Amniotic stem cell (primary cell): ENCODE measurements at places on chromosomes 1 and 21.

DNA sequence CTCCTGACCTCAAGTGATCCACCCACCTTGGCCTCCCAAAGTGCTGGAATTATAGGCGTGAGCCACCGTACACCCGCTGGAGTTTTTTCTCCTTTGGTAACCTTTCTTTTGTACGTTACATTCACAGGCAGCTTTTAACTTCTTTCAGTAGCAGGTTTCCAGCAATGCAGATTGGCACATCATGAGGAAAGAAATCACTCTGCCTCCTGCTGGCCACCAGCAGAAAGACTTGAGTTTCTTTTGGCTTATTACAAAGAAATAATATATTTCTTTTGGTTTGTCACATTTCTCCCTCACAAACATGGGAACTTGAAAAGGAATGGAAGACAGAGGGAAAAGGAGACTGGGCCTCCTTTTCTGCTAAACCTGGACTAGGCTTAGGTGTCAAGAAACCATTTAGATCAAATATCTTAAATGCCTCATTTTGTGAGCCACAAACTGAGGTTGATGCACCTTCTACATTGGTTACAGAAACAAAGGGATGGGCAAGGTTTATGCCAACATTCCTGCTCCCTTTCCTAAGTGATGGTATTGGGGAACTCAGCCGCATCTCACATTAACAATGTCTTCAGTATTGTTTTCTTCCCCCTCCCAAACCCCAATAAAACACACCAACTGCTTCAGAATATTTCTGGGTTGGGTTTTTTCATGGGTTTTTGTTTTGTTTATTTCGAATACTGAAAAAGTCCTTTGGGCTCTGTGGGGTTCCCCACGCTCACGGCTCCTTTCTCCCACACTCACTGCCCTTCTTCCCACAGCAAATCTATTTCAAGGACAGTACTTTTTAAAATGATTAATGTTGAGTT, 7.7 kb downstream of the ENSA start:
- DNase-seq = peak; percentile 32

- DNase-seq = no peak
Observed at GRCh38 chr1:40391688-40392145, 18.2 kb downstream of the SMAP2 start.

DNA sequence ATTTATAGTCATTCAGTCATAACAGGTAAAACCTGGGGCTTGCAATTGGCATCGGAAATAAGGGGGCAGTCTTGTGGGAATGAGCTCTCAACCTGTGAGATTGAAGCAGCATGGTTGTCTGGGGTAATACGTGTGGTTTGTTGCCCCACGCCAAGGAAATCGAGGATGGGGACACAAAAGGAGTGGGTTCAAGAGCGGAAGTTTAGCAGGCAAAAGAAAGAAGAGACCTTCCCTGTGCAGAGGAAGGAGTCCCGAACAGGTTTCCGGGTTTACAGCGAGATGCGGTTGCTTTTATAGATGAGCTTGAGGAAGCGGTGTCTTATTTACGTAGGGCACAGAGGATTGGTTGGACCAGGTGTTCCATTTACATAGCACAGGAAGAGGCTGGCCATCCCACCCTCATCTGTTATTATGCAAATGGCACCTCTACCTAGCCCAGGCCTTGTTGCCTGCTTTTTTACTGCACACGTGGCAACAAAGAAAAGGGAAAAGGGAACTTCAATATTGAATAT, 37.3 kb downstream of the IFNAR1 start:
- no peak for DNase-seq

- DNase-seq = no peak
Observed at GRCh38 chr1:209106861-209107260, 476.7 kb upstream of the CAMK1G start.

- DNase-seq = no peak
Observed at GRCh38 chr21:35953597-35953996, 106.7 kb downstream of the SETD4 start.

DNA sequence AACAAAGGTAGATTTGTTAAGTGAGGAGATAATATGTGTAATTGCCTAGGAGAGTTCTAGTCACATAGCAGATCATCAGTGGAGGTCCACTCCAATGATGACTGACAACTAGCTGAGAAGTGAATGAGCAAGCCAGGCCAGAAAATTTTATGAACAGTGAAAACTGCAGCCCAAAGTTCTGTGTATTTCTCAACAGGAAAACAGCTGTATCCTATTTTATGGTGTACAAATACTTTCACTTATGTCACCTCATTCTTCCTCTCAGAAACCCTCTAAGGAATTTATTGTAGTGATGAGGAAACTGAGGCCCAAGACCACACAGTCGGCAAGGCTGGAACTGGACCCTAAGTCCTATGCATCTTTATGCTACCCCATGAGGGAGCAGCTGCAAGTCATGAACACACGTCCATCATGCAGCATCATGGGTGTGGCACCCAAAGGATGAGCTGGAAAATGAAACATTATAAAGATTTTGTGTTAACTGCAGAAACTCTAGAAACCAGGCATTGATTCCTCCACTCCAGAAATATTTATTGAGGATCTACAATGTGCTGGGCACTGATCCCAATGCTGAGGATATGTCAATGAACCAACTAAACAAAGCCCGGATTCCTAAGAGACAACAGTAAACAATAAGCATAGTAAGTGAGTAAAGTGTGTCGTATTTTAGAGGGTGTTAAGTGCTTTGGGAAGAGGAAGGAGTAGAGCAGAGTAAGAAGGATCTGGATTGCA, 99.5 kb upstream of the DUSP10 start:
- no peak for DNase-seq

- DNase-seq = no peak
Observed at GRCh38 chr1:213057264-213058059, 6.4 kb downstream of the RPS6KC1 start.

DNA sequence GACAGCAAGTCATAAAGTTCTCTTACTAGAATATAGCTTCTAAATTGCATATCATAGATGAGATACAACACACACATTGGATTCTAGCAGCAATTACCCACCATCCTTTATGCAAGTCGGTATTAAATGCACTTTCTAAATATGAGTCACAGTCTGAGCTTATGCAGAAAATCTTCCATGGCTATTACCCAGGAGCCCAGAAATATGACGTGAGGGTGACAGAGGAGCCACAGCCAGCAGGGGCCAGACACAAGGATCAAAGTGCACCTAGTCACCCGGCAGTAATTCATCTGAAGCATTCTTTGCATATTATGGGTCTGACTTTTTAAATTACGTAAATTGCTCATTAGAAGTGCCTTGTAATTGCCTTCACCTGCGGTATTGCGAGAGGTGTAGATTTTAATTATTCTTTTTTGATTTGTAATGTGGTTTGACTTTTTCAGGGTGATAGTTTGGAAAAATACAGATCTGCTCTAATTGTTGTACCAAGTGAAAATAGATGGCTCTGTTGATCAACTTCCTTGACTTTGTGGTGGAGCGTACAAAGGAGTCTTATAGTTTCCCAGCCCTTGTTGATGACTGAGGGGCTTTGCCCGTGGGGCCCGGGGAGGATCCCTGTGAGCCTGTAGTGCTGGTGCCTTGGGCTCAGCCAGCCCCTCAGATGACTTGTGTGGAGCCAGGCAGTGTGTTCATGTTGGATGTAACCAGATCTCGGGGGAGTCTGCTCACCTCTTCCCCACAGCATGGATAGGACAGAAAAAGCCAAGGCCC, 470.0 kb upstream of the VAMP3 start:
- peak; percentile 36 for DNase-seq

DNA sequence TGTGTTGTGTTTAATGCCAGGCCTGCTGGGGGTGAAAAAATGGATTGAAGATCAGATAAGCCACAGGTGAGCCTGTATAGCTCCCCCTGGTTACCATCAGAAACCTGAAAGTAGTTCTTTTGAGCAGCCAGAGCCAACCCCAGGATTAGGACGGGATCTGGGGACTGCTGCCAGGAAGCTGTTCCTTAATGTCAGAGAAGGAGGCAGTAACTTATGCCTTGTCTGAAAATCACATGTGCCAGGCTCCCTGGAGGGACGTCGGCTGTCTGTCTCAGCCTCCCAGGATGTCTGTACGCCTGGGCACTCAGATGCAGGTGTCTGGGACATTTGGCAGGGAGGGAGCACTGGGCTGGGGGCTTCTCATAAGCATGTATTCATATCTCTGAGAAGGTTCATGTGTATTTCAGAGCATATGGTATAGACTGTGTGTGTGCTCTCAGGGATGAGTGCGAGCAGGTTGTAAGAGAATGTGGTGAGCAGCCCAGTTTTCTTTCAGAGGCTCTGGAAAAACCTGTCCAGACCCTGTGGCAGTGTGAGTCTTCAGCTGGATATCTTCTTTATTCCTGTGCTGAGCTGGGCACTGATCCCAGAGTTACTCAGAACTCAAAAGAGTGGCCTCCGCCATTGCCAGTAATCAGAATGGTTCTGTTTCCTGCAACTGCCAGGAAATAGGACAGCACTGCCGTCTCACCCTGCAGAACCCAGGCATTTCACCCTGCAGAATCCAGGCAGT, 2.8 kb downstream of the FAM43B start:
- no peak for DNase-seq

DNA sequence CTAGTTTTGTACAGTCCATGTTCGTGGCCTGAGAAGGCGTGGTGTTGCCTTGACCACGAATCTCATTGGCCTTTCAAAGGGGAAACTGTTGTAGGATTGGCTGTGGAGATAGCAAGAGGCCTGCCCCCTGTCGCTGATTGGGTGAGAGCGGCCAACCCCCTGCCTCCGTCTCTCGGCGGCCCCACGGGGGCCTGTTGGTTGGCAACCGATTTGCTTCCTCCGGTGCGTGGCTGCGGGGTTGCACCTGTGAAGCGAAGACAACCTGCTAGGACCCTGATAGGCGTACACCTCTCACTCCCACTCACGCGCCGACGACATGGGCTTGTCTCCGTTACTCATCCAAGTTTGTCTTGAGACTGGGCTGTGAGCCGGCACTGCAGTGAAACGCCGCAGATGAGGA, at the start of gene UBE2U:
UBE2U (plus strand) TSS at position 204 of the 400 bp plus-strand sequence. CDS start 428 bp downstream, outside the sequence.
- no peak for DNase-seq

GRCh38 chr1:204358605-204359004, 1.1 kb downstream of the PLEKHA6 start:
- no peak for DNase-seq

GRCh38 chr21:42063571-42064521, 7.3 kb upstream of the UMODL1 start:
- no peak for DNase-seq

DNA sequence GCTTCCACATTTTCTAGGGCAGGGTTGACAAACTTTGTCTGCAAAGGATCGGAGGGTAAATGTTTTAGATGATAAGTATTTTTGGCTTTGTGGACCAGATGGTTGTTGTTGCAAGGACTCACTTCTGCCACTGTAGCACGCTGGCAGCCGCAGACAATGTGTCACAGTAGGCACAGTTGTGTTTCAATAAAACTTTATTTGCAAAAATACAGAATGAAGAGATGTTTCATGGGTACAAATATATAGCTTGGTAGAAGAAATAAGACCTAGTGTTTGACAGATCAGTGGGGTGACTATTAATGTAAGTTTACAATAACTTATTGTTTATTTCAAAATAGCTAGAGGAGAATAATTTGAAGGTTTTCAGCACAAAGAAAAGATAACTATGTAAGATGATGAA, 127.8 kb downstream of the GRIK3 start:
- no peak for DNase-seq

DNA sequence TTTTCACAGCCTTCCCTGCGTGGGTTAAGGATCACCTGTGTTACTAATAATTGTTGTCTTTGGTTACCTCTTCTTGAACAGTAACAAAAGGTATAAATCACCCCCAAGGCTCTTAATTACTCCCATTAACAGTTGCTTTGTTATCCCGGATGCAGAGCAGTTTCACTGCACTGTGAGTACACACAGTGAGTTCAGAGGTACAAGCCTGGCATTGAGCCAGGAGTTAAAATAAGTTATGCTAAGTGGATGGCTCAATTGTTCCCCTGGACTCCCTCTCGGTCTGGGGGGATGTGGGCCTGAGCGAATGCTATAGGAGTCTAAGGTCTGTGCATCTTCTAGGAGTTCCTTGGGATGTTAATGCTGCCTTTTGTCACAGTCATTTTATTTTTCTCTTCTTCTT, 258.3 kb downstream of the ATG4C start:
- DNase-seq = no peak

DNA sequence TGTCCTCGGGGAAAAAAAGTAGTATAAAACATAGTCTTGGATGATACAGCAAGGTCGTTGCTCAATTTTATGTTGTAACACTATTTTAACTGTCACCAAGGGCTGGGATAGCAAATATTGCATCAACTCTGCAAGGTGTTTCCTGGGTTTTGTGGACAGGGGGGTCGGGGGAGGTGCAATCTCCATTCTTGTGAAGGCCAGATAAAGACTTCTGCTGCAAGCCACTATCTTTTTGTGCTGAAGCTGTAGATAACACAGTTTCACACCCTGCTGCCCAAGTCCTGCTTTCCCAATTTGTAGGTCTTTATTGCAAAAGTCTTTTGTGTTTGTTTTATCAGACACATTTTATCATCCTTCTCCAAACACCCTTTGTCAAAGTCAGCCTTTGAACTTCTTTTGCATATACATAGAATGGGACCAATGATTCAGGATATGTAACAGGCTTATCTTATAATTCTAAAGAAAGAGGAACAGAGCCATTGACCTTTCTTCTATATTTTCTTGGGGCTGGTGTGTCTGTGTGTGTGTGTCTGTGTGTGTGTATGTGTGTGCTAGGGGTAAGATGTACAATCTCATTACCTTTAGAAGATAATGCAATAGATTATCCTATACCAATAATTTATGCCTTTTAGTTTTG, 140.6 kb downstream of the RUNX1 start:
- no peak for DNase-seq

GRCh38 chr1:225695578-225696337, 42.8 kb upstream of the ENAH start:
- no peak for DNase-seq

- no peak for DNase-seq
Observed at GRCh38 chr1:27015260-27015659, 2.6 kb upstream of the TENT5B start.

- DNase-seq = no peak
Observed at GRCh38 chr1:109356915-109357314, 40.8 kb downstream of the SORT1 start.

GRCh38 chr1:37948841-37949240, 2.0 kb upstream of the INPP5B start:
- no peak for DNase-seq

DNA sequence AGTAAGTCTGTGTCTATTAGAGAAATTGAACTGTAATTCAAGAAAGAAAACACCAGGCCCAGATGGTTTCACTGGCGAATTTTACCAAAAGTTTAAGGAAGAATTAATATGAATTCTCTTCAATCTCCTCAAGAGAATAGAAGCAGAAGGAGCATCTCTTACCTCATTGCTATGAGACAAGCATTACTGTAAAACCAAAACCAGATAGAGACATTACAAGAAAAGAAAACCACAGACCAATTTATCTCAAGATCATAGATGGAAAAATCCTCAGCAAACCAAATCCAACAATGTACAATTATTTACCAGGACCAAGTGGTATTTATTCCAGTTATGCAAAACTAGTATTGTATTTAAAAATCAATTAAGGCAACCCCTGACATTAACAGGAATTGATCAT, 160.6 kb downstream of the LIPI start:
- no peak for DNase-seq
